Activated T-helper 1 cell treated with Interleukin-2 at 50 U/mL for 16 hours (primary cell): ENCODE measurements at places on chromosomes 5 and 9.

DNA sequence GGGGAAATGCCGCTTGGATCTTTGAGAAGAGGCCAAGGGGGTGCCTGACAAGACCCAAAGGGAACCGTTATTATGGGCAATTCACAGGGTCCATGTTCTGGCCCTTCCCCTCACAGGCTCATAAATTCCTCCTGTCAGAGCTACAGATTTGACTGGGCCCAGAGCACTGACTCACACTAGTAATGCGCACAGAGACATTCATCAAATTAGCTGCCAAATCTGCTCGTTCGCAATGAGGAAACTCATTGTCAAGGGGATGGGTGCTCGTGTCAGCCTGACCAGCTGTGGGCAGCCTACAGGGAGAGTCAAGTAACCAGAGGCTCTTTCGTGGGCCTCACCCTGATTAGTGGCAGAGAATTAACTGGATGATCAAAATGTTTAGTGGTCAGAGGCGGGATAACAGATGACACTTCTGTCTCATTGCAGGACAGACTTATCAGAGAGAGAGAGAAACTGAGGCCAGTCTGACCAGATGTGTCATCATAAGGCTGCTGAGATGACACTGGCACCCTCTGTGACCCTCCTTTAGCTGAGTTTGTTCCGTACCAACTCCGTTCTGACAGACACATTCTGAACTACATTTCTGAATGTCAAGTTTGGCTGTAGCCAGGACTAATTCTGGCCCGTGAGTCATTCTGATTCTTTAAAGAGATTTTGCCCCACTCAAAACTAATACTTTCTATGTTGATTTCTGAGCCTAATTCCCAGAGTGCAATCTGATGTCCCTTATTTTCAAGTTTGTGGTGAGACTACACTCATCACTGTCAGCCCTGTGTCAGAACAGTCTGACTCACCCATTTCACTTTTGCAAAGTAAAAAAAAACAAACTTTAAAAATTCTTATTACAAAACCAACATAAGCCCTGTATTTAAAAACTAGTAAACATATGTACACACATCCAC is 377.1 kb downstream of the ACTL7B start:
- DNase-seq: no peak

- no peak for DNase-seq
Observed at GRCh38 chr9:110029956-110030480, 177.9 kb downstream of the C9orf152 start.

GRCh38 chr5:83312663-83313062 is 158.9 kb upstream of the VCAN start:
- no peak for DNase-seq

DNA sequence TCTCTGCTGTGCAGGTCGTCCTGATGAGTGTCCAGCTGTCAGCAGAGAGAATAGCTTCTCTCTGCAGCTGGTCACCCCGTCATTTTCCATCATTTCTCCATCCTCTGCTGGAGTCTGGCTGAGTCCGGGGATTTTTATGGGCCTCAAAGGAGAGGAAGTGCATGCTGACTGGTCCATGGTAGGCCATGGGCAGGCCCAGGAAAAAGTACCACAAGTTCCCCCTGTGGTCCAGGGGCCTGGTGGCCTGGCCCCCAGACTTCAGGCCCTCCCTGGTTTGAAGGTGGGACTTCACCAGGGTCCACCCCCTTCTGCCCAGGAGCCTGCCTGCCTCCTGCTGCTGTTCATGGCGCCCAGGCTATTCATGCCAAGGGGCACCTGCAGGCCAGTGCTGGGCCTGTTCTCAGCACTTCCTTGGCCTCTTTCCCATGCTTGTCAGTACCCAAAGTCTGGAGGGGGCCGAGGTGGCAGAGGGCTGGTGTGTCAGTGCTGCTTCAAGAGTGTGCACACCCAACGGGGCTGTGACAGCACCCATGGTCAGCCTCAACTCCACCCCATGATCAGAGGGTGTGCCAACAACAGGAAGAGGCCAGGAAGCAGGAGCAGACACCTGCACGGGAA is 7.3 kb upstream of the MTMR12 start:
- no peak for DNase-seq

DNA sequence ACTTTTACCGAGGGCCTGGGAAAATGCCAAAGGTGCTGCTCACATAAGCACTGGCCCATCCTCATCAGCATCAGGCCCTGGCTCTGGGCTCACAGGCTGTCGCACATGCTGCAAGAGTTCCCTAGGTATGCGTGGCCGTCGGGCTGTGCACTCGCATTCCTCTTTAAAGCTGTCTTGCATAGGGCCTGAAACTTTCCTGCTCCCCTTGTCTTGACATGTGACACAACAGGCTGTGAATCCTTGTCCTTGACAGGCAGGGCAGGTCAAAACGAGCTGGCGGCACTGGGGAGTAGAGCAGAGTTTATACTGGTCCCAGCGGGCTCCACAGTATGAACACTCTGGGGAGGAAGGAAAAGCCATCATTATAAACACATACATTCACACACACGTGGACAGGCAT is 30.7 kb downstream of the TSTD2 start:
- no peak for DNase-seq

DNA sequence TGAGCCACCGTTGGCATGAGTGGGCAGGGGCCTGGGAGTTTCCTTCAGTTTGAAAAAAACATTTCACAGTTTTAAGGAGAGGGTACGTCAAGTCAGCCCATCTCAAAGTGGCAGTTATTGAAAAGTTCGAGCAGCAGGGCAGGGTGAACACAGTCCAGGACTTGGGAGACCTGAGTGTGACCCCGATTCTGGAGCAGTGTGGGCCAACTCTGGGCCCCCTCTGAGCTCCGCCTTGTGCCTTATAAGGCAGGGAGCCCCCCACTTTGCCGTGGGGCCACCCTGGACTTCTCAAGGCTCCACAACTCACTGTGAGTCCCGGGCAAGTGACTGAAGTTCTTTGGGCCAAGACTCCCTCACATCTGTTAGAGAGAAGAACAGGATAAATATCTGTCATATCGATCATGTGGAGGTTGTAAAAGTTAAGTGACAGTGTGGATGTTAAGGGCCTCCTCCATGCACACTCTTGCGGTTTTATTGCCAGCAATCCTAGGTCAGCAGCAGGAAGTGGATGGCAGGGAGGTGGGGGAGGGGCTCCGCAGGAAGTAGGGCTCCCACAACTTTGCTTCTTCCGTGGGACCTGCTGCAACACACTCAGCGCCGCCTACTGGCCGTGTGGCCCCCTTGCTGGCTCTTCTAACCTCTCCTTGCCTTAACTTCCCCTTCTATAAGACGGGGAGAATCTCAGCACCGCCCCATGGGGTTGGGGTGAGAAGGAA is 38.4 kb downstream of the HRH2 start:
- peak; percentile 54 for DNase-seq

- no peak for DNase-seq
Observed at GRCh38 chr5:161966564-161966963, 101.0 kb upstream of the GABRG2 start.

DNA sequence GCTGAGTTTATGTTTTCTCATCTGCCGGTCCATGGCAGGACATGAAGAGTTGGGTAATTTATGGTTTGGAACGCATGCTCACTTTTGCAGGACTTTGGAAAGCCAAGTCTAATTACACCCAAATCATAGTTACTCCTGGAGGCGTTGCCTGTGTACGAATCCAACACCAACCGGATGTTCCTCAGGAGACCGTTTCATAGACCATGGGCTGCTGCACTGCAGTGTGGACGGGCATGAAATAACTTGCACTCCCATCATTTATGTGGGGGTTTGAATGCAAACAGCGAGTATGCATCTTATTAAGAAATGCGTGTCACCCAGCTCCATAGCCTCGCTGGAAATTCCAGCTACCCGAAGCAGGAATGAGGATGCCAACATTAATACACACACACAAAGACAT is 96.1 kb upstream of the IRX2 start:
- no peak for DNase-seq

DNA sequence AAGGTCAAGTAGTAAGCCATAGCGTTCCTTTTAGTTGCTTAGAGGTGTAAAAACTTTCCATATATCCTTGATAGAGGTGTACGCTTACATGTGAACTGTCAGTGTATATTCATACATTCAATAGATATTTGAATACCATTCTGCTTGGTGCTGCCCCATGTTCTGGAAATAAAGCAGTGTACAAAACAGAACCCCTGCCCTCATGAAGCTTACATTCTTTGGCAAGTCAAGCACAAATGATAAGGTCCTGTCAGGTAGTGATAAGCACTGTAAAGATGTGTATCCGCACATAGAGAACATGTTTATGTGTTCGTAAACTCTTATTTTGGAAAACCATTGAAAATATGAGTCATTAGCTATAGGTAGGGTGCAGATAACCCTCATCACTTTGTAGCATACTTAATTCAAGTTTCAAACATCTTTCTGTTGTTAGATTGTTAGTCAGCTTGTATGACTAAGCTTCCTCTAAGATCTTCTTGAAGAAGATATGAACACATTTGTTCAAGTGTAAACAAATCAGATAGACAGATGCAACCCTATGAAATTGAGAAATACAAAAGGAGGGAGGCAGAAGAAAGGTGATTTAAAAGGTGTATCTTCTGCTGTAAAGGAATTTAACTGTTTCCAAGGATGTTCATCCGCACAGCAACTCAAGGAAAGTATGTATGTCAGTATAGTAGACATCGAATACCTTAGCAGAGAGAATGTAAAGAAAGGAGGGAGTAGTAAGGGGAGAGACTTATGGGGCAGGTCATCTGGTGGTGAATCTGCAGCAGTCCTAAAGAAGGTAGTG is 1.6 kb downstream of the GTF3C4 start:
- DNase-seq: no peak

GRCh38 chr5:109411149-109411514 is 1.4 kb upstream of the PJA2 start:
- no peak for DNase-seq

GRCh38 chr9:4175846-4176245 is 124.0 kb downstream of the GLIS3 start:
- no peak for DNase-seq

DNA sequence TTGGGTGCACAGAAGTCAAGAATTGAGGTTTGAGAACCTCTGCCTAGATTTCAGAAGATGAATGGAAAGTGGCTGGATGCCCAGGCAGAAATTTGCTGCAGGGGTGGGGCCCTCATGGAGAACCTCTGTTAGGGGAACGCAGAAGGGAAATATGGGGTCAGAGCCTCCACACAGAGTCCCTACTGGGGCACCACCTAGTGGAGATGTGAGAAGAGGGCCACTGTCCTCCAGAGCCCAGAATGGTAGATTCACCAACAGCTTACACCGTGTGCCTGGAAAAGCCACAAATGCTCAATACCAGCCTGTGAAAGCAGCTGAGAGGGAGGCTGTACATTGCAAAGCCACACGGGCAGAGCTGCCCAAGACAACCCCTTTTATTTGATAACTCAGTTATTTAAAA is 383.5 kb downstream of the TLE4 start:
- no peak for DNase-seq

DNA sequence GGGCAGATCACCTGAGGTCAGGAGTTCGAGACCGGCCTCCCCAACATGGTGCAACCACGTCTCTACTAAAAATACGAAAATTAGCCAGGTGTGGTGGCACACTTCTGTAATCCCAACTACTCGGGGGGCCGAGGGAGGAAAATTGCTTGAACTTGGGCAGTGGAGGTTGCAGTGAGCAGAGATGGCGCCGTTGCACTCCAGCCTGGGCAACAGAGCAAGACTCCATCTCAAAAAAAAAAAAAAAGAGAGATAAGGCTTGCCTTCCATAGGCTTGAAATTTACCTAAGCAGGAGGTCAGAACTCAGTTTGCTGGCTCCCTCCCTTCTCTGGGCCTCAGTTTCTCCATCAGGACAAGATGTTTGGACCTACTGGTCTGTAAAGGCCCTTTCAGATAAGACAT is 1.3 kb downstream of the SPOUT1 start:
- DNase-seq: no peak

DNA sequence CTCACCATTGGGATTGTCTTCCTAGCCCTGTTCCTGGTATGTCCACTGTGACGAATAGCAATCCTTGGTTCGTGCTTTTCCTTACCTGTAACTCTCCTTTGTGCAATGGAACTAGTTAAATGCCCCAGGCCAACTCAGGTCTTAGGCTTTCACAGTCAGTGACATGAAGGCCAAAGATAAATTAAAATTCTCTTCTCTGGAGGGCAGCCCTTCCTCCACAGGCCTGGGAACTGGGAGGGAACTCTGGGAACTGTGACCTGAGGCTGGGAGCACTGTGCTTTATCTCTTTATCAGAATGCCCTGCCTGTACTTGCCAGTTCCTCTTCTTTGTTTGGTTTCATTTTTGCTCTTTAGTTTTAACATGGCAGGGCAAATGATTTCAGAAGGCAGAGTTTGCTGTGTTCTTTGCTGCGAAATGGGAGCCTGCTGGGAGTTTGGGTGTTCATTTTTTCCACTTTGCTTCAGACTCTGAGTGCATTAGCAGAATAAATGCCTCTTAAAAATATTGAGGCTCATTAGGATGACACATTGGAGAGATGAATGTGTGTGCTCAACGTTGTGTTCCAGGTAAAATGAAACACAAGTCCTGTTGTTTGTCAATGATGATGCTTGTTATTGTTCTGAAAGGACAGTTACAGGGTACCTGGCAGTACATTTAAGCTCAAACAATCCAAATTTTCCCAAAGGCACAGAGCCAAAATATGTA is 118.1 kb downstream of the NUDT12 start:
- DNase-seq: no peak
